DMS79 treated with DMSO at 0.1 percent for 48 hours (cell line): ENCODE measurements at places on chromosomes 12 and 14.

DNA sequence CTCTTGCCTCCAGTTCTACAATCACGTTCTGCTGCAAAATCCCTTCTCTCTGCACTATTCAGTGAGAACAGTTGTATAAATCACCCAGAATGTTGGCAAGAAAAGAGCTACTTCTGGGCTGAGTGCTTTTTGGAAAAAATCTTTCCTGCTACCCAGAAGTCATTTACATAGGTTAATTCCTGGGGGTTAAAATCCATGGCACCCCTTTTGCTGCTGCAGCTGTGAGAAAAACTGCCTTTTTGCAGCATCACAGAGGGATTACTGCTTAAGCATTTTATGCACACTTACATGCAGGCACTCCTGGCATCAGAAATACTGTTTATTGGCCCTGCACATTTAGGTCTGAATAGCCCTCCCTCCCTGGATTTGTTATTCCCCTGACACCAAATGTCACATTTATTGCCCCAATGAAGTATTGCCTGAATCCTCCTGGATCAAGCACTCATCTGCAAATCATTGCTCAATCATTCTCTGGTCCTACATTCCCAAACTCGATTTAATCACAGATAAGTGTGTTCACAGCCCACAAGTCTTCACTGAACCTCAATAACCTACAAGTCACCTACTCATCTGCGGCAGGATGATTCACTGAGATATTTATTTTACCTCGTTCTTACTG, 43.1 kb upstream of the CCDC196 start:
- DNase-seq: no peak

GRCh38 chr12:88391556-88391955, 188.7 kb downstream of the KITLG start:
- no peak for DNase-seq

- peak; percentile 63 for DNase-seq
Measured at GRCh38 chr14:90060312-90060964, 1.4 kb upstream of the KCNK13 start.

DNA sequence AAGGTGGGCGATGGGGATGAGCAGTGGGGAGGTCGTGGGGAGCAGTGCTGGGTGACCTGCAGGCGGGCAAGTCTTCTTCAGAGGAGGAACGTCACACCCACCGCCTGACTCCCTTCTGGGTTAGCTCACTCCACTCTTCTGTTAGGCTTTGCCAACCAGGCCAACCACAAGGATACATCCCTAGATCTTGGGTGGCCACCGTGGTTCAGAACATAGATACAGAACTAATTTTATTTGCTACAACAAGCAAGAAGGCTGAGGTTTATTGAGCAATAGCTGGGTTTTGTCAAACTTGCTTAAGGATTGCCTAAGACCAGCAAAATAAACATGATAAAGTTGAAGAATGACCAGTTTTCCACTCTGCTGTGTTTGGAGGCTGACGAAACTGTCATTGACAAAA, 109.4 kb downstream of the DACT1 start:
- DNase-seq: no peak

- no peak for DNase-seq
Measured at GRCh38 chr14:87676814-87677437, 316.1 kb downstream of the GALC start.

DNA sequence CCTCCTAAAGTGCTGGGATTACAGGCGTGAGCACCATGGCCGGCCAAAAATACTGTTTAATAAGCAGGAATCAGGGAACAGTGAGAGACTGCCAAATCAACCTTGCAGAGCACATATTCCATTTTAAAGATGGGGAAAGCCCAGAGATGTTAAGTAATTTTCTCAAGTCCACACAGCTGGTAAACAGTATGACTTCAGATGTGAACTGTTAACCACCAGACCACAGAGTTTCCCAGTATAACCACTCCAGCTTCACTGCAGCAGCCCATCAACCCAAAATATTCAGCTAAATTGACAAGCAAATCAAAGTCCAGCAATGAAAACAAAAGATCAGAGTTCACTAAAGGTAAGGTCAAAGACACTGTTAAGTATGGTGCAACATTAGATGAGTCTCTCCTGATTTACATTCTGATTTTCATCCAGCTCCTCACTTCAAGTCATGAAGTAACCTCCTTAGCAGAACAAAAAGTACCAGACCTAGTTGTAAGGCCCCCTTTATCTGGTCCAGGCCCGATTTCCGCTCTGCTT, 82.1 kb downstream of the TRAFD1 start:
- no peak for DNase-seq

DNA sequence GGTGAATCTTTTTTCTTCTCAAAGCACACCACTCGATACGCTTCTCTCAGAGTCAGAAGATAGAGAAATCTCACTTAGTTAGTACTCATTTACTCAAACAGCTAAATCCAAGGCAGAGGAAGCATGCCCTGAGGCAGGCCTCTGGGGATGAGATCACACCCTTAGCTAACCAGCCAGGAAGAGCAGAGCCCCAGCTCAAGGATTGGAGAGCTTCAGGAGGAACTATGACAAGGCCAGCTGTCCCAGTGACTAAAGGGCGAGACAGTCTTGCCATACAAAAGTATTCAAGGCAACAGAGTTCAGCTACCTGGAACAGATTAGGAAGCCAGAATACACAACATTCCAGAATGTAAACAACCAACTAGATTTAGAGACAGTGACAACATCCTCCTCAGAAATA, 197.7 kb upstream of the CCDC196 start:
- DNase-seq: no peak

DNA sequence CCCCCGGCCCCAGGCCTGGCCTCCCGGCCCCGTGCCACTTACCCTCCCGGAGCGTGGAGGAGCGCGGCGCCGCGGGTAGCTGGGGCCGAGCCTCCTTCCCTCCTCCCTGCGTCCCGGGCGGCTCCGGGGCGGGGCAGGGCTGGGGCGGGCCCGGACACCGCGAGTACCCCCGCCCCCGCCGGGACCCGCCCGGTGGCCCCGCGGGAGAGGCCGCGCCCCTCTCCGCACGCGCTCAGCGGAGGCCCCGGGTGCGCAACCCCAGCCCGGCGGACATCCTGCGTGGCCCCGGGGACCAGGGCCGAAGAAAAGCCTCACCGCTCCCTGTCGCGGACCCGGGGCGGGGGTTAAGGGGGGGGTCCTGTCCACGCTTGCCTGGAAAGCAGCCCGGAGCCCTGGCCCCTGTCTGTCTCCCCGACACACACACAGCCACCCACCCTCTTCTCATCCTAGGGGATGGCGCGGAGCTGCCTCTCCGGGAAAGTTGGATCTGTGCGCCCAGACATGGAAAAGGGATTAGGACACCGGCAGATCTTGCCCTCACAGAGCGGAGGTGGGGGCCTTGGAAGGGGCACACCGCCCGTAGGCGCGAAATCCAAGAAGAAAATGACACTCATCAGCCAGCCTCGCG, at the start of gene SYNE3:
Gene SYNE3 (minus strand): TSS at position 97 of the 628 bp plus-strand sequence. CDS start 40,829 bp downstream, outside the sequence.
- no peak for DNase-seq

GRCh38 chr14:104977681-104978653, at the start of gene AHNAK2:
AHNAK2 (minus strand) TSS chr14:104978374; CDS start chr14:104978237, 137 bp downstream.
- peak; percentile 66 for DNase-seq

DNA sequence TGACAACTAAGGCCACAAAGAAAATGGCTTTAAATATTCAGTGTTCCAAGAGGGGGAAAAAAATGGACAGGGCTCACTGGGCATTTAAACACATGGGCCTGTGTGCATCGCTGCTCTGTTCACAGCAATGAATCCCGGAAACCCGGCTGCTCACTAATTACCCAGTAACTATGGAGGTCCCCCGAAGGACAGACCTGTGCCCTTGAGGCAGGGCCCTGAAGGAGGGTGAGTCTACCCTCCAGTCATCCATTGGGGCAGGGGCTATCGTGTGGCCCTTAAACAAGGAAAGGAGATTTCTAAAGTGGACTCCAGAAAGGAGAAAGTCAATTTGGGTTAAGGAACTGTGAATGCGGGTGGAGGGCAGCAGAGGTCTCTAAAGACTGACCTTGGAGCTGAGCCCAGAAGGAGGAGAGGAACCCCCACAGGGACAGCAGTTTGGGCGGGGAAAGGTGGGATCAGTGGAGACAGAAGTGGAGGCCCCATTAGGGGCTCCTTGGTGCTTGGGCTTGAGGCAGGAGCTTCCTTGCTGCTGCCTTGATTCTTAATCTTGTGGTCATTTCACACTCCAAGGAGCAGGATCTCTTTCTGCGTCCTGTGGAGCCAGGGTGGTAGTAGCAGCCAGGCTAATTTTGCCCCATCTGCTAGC, 1.4 kb upstream of the CLMN start:
- no peak for DNase-seq

DNA sequence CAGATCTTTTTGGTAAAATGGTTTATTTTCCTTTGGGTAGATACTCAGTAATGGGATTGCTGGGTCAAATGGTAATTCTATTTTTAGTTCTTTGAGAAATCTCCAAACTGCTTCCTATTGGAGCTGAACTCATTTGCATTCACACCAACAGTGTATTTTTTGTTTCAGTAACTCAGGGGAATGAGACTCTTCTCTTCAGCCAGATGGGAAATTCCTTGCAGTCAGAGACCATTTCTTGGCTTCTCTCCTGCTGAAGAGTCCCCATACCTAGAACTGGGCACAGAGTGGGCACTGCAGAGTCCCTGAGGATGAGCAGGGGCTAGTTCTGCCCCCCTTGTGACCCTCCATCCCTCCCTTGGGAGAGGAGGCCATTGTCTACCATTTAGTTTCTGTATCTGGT, 10.8 kb downstream of the SDSL start:
- DNase-seq: no peak

DNA sequence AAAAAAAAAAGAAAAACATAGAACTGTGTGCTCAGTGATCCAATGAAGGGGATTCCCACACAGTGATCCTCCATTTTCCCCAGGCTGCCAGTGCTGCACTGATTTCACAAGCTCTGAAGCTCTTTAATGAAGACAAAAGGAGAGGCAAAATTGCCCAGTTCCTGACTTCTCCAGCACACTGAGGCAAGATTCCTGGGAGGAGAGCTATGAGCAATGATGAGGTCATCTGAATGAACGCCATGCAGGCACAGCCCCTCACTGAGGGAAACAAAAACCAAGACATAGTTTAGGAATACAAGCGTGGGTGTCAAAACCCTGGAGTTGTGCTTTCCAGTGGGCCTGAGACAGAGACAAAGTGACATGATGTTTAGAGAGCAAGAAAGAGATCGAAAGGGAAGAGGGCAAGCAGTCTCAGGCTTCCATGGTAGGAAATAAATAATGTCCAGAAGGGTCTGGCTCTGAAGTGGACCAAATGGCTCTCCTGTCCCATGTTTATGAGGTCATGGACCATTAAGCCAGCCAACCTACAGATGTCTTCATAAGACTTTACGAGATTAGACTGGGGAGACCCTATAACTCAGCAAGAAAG, 40.9 kb upstream of the SMUG1 start:
- DNase-seq: no peak

DNA sequence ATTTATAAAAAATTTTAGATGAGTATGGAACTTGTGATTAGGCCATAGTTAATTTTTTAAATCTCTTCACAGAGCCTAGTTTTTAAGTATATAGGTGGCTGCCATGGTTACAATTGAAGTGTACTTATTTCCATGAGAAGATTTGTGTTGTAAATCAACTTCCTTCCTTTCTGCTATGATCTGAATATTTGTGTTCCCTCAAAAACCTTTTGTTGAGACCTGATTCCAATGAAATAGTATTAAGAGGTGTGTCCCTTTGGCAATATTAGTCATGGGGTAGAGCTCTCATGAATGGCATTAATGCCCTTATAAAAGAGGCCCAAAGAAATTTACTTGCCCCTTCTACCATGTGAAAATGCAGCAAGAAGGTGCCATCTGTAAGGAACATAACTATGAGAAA, 28.8 kb downstream of the ETNK1 start:
- no peak for DNase-seq

- no peak for DNase-seq
Measured at GRCh38 chr12:32240162-32240561, 133.5 kb downstream of the BICD1 start.

- no peak for DNase-seq
Measured at GRCh38 chr14:91231446-91231845, 13.1 kb downstream of the GPR68 start.

DNA sequence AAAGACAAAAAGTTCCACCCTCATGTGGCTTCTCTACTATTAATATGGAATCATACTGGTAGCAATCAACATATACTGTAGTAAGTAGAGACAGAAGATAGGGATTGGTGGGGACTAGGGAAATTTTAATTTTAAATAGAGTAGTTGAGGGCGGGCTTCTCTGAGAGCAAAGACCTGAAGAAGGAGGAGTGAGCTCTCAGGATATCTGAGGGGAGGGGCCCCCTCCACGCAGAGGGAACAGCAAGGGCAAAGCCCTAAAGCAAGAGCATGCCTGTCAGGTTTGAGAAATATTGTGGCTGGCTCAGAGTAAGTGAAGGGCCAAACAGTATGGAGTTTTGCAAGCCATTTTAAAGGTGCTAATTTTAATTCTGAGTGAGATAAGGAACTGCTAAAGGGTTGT, 64.3 kb downstream of the PCNX1 start:
- DNase-seq: no peak

DNA sequence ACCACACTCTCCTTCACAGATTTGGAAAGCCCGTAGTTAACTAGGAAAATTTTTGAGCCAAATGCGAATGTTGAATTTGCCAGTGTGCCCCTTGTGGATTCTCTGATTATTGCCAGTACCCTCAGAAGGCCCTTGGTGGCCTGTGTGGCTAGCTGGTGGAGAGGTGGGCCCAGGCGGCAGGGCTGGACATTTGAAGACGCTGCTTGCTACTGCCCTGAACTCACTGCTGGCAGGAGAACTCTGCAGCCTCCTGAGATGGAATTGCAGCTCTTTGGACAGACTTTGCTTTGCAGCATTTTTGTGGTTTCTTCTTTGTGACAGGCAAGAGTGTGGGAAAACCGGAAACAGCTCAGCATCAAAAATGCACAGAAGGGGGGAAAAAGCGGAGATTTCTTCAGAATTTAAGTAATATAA, 97.6 kb downstream of the TGFB3 start:
- DNase-seq: no peak

DNA sequence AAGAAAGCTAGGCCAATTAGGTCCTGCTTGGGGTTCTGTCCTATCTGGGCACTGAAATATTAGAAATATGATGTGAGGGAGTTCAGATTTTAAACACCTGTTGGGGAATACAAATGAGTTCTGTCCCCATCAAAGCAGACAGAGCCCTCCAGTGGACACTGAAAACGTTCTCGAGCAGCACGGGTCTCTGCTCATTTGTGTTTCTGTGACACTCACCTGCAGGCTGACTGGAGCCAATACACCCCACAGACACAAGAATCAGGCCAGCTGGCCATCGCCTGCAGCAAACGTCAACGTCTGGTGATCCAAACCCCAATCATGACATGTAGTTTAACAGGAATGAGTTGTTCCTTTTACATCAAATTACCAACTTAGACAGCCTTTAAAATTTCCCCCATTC, 493.4 kb upstream of the TMEM132C start:
- DNase-seq: no peak

DNA sequence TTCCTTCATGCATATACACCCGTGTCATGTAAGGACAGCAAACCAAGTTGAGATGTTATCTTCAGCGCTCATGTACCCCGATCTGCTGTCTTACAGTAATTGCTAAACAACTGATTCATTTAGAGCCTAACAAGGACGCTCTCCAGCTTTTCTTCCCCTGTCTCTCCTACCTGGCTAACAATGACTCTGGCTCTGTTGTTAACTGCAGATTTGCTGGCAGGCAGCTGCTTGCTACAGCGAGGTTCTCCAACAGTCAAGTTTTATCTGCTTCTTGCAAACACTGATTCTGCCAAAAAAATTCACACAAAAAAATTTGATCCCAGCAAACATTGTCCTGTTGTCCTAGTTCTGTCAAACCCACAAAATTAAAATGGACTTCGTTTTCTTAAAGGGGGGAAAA, 101.6 kb downstream of the OTX2 start:
- no peak for DNase-seq
